ENCODE measurements at places on chromosomes 7 and 10.
A peak's percentile ranks its signal among the peaks of the same experiment; 100 is the strongest.

- no peak for DNase-seq
Observed at GRCh38 chr10:88249450-88249849, 333.7 kb downstream of the RNLS start.

GRCh38 chr7:104096683-104097082 is 107.2 kb upstream of the RELN start:
- DNase-seq = no peak

- no peak for DNase-seq
Observed at GRCh38 chr7:50217821-50218281, 86.7 kb upstream of the IKZF1 start.

GRCh38 chr7:17486835-17487234 is 188.4 kb downstream of the AHR start:
- DNase-seq = no peak

GRCh38 chr7:77216181-77216845 is 16.7 kb upstream of the FGL2 start:
- DNase-seq = no peak

DNA sequence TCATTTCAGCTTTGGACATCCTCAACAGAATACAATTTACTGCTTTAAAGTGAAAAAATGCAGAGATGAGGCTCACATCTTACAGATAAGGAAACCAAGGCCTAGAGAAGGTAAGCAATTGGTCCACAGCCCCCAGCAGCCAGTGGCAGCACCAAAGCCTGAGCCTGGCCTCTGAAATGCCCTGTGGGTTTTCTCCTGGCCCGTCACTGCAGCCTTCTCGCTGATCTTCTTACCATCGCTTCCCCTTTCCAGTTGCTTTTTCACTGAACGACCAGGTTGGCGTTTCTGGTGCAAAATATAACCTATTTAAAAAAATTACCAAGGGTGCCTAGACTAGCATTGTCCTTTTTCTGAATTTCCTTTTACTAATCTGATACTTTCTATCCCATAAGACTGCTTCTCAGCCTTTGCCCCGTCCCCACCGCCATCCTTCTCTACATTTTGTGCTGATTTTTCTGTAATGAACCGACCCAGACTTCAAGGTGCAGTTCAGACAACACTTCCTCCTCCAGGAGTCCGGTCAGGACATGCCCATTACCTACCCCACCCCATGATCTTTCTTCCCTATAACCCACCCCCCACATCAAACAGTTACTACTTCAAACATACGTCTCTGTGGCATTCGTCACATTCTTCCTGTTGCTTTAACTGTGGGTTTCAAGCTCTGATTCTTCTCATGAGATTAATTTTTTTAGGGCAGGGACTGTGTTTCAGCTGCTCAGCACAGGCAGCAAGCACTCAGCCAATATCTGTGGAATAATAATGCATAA is 289.4 kb downstream of the DNAJB6 start:
- no peak for DNase-seq

GRCh38 chr10:133156674-133157579 is 3.1 kb upstream of the KNDC1 start:
- DNase-seq = no peak

DNA sequence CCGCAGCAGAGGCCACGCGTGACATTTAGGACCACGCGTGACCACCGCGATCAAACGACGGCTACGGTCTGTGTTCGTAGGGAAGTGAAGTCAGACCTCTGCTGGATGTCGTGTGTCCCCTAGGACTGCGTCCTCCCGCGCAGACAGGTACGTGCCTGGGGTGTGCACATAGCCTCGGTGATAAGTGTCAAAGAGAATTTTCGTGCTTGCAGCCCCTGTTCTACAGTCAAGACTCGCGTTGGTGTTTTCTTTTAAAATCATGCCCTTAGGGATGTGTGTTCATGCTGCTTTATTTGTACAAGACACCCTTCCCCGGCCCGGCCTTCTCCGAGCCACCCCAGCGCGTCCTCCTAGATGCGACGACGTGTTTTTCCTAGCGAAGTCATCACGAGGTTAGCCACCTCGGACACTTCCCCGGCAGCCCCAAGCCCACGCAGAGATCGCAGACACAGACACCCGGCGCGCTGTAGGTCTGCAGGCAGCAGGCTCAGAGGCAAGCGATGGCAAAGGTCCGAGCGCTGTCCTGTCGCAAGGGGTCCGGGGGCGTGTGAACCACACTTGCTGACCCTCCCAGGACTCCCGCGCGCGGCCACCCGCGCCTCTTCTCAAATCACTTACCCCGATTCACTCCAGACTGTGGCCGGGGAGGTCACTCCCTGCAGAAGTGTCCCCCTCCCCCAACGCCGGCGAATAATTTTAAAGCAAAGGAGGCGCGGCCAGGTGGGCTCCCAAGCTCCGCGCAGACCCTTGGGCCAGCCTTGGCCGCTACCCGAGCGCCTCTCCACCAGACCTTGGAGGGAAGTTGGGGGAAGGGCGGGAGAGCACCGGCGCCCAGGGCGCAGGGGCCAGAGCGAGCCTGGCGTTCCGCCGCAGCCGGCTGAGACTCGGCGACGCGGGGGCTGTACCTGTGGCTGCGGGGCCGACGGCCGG is 552 bp downstream of the MKX start:
- no peak for DNase-seq

- DNase-seq = no peak
Observed at GRCh38 chr10:97222326-97222961, 36.7 kb upstream of the SLIT1 start.

- DNase-seq = no peak
Observed at GRCh38 chr7:80057488-80057887, 77.1 kb upstream of the GNAI1 start.

DNA sequence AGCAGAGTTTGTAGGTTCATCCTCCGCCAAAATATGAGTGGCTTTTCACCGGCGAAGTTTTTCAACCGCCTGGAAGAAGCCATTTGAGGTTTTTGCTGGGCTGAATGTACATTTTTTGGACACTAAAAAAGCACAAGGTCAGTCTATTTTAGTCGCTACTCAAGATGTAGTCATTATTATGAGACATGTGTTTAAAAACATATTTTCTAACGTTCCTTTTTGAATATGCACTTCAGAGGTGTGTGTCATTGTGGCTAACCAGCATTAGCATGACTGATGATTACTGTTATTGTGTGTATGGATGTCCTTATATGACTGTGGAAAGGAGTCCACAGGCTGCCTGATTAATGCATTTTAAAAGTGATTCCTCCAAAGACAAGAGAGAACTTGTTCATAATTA is 605.4 kb downstream of the INHBA start:
- no peak for DNase-seq

GRCh38 chr7:128387216-128388144 is 22.3 kb downstream of the IMPDH1 start:
- DNase-seq = peak; percentile 50

DNA sequence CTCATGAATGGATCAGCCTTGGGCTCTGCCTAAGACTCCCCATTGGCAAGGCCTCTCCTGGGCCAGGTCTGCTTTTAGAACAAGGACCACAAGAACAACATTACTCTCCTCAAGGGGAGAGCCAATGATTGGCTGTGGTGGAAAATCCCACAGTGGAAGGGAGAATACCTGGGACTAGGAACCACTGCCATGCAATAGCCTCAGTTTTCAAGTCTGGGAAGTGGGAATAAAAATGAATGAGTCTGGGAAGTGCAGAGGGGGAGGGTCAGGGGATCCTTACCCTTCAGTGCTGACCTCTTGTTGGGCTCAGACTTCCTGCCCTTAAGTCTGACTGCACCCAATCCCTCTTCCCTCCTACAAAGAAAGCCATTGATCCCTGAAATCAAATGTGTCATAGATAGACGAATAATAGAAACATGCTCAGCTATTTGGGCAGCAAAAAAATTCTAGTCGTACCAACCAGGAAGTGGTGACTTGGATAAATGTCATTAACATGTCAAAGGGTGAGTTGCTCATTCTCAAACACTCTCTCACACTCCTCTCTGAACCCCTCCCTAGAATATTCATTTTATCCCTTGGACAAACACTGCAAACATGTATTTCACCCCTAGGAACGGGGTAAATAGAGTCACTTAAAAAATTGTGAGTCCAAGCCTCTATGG is 123.6 kb downstream of the SH3PXD2A start:
- no peak for DNase-seq

- DNase-seq = no peak
Observed at GRCh38 chr10:100436255-100436654, 26.6 kb upstream of the WNT8B start.

- DNase-seq = no peak
Observed at GRCh38 chr10:75397496-75398199, 3.9 kb downstream of the ZNF503 start.

DNA sequence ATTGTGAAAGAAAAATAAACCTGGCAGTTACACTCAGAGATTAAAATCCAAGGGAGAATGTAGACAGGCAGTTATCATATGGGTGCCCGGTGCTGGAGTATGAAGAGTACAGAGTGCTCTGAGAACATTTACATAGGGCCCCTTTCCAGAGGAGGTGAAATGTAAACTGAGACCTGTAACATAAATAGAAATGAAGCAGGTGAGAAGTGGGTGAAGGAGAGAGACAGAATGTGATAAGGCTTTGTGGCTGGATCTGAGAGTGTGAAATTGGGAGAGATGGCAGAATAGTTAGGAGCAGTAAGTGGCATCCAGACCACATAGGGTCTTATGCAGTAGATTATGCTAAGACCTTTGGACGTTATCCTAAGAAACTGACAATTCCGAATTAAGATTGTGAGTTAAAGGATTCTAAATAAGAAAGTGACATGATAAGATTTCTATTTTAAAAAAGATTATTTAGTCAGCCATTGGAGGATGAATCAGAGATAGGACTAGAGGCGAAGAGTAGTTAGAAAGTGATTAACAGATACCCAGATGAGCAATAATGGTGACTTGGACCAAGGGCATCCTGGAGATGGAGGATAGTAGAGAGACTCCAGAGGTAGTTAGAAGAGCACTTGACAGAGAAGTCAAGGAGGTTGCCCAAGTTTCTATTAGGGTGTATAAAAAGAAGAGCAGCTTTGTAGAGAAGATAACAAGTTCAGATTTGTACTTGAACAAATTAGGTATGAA is 36.7 kb downstream of the DNAH11 start:
- DNase-seq = no peak

DNA sequence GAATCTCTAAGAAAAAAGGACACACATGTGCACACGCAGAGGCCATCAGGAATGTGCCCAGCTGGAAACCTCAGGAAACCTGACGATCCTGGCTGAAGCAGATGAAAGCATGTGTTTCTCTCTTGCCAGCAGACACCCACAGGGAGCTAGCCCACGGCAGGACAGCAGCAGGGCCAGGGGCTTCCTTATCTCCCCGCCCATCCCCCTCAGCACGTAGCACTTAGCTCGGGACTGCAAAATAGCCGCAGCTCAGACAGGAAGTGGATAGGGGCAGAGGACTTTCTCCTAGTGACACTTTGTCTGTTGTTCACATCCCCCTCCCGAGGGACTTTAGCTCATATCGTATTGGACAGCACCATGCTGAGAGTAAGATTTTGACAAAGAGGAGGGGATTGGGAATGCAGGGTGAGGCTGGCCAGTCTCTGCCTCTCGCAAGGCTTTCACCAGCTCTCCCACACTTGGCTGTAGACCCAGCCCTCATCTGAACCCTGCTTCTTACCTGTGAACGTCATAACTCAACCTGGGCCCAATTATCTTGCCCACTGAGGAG is 63.8 kb downstream of the MKI67 start:
- DNase-seq = no peak

DNA sequence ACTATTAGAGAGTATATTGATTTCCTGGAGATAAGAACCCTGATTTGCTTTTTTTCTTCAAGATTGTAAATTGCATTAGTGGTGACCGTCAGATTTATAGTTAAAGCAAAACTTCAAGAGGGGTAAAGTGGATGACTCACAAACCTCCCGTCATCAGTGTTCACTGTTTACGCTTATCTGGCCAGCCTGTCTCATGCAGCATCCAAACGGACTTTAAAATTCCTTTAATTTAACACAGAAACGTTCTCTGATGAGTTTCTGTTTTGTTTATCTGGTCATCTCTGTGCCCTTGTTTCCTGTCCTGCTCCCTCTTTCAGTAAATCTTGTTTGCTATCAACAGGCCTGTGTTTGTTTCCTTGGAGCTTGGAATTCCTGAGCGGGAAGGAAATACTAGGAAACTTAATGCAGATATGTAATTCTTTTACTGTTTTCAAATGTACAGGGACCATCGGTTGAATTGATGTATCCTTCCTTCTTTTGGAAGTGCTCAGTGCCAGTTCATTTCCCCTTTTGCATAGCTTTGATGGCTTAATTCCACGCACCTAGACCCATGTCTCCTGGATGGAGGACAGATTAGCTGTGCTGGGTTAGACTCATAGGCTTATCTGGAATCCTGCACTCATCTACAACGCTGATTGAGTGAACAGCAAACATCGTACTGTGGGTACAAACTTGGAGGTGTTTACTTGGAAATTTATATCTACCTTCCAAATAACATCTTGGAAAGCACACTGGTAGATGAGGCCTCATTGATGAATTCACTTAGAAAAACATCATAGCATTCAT is 21.3 kb downstream of the PTPRE start:
- no peak for DNase-seq

- no peak for DNase-seq
Observed at GRCh38 chr10:63421591-63421990, 44.2 kb downstream of the JMJD1C start.

DNA sequence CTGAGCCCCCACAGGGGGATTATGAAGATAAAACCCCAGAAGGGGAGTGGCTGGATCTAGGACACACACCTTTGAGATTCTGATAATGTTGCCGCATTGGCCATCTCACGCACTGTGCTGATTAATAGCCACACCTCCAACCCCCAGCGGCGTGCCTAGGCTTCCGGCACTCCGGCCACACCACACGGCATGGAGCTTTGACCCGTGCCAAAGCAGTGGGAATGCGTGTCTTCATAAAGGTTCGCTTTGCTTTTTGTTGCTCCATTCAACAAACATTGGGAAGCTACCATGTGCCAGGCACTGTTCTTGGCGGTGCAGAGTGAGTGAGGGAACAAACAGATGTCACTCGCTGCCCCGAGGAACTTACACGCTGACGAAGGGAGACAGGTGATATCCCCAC is 117.6 kb downstream of the TCERG1L start:
- no peak for DNase-seq

GRCh38 chr7:100102950-100103840 is 1.8 kb downstream of the AP4M1 start:
- no peak for DNase-seq

DNA sequence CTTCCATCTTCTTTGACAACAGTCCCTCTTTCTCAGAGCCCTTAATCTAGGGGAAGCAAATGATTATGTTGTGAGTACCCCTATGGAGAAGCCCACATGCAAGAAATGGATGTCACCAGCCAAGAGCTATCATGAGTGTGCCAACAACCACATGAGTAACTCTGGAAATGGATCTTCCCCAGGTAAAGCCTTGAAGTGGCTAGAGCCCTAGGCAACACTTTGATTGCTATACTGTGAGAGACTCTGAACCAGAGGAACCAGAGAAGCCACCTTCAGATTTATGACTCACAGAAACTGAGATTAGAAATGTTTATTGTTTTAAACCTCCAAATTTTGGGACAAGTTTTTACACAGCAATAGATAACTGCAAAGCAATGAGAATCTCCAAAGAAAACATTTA is 60.9 kb upstream of the COL1A2 start:
- no peak for DNase-seq

GRCh38 chr7:120526902-120527509 is 254.0 kb downstream of the KCND2 start:
- DNase-seq = no peak

All from activated CD8-positive, alpha-beta memory T cell treated with anti-CD3 and anti-CD28 coated beads for 4 hours (primary cell).